Stimulated activated CD4-positive, alpha-beta T cell treated with anti-CD3 and anti-CD28 coated beads, Interleukin-1b, Interleukin-23, amount 100 ng/mL, for 1 hour (primary cell): ENCODE measurements at places on chromosomes 5 and 9.

GRCh38 chr9:16561121-16561520 lies 309.3 kb downstream of the BNC2 start:
- no peak for DNase-seq

DNA sequence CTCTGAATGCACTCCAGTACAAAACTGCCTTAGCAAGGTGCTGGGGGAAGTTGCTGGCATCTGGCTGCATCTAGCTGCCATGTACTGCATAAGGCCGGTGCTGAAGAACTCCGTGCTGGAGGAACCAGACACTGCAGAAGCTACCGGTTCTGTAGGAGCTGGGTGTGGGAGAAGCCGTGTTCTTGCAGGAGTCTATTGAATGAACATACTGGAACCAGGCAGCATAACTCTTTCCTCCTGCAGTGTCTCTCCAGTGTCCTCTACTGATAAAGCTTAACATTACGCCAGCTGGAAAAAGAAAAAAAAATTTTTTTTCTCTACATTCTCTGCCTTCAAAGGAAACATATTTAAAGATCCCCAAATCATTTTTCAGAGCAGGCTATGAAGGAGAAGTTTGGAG lies 38.5 kb downstream of the VPS13A start:
- DNase-seq: no peak

GRCh38 chr5:5767286-5767928 lies 344.9 kb downstream of the ICE1 start:
- no peak for DNase-seq

- no peak for DNase-seq
Observed at GRCh38 chr9:130191068-130191748, 19.0 kb downstream of the NCS1 start.

DNA sequence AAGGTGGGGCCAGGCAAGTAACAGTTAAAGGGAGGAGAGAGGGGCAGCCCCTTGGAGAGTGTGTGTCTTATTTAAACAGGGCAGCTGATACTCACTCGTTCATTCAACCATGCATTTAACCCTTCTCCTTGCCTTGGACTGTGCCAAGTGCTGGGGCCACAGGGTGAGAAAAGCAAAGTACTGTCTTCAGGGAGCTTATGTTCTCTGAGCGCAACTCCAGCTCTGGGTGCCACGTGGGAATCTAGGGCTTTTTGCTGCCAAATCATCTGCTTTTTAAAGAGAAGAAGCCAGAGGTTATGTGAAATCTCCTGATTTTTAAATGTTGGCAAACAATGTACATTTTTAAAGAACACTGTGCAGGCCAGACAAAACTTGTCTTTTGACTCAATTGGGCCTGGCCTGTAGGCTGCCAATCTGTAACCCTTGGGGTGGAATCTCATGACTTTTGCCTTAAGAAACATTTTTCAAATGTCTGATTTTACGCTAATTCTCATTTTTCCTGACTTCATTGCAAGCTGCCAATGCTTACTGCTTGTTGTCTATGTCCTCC lies 157.8 kb downstream of the NTRK2 start:
- no peak for DNase-seq

DNA sequence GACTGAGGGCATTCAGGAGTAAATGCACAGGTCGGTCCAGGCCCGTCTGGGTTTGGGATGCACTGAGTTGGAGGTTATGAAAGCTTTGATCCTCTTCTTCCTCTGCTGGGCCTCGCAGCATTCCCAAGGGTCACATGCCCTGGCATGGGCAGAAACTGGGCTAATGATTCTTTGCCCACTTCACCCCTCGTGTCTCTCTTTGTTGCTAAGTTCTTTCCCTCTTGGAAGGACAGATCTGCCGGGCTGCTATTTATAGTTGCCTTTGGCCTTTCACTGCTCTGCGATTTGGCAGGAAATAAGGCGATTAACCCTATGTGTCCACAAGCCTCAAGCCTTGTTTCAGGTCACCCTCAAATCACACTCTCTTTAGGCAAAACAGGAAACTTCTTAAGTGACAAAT lies 66.9 kb downstream of the ENTREP1 start:
- DNase-seq: no peak

- no peak for DNase-seq
Observed at GRCh38 chr9:119412399-119412798, 43.2 kb upstream of the BRINP1 start.

DNA sequence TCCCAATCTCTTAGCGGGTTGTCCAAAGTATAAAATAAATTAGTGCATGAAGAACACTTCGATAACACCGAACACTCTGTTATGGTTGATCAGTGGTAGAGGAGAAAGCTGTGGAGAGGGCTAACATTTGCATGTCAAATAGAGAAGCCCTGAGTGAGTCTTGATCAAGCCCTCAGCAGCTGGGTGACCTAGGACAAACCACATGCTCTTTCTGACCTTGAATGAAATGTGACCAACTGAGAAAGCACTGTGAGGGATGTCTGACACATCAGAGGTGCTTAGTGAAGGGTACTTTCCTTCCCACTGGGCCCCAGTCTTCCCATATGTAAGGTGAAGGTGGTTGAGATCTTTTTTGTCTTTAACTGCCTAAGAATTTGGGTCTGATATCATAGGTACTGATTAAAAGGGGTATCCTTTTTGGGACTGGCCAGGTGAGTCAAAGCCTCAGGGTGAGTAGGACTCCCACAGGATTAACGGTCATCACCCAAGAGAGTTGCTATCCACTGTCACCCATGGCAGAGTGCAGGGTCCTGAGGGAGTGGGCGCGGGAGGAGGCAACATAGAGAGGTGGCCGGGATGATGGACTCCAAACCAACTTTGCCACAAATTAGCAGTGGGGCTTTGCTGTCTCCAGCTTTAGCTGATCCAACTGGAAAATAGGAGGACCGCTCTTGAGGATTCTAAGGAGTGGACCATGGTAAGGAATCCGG lies 53.5 kb downstream of the KIF4B start:
- no peak for DNase-seq

GRCh38 chr5:149820012-149820411 lies 89.9 kb downstream of the PPARGC1B start:
- DNase-seq: no peak

- no peak for DNase-seq
Observed at GRCh38 chr5:32572778-32573480, 12.4 kb upstream of the SUB1 start.

DNA sequence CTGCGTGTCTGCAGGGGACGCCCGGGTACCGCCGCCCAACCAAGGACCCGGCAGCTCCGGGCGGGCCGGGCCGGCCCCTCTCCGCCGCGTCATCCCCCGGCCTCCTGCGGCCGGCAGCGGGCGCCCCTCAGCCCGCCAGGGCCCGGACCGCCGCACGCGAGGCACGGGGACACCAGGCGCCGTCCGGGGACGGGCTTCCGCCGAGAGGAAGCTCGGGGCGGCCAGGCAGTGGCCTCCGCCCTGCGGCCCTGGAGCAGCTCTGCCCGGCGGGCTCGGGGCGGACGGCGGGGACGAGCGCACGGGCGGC lies 373 bp downstream of the FBXW5 start:
- no peak for DNase-seq

GRCh38 chr5:34616651-34617050 lies 39.5 kb upstream of the RAI14 start:
- DNase-seq: no peak

GRCh38 chr5:147554261-147554817 lies 44.5 kb upstream of the DPYSL3 start:
- no peak for DNase-seq

- DNase-seq: no peak
Observed at GRCh38 chr9:113624721-113625120, 161.2 kb downstream of the RGS3 start.
